IMR-90 (cell line): ENCODE measurements at places on chromosomes 5 and 9. TPM values are rescaled to one million over a fixed set of nuclear protein-coding genes. Genes with fewer than 3 reads are reported as not detected.

- peaks cover 2% of the 10 kb centered on the region; the same call in 1 of the 2 replicates for H3K36me3 ChIP-seq
- no peak for DNase-seq
- peaks cover 15% of the 10 kb centered on the region for H3K4me1 ChIP-seq
- peak overlapping the region; percentile 75 for H3K27ac ChIP-seq
- peak overlapping the region; percentile 73 for H3K4me3 ChIP-seq
Measured at GRCh38 chr9:36191290-36191645, 547 bp downstream of the CLTA start.

DNA sequence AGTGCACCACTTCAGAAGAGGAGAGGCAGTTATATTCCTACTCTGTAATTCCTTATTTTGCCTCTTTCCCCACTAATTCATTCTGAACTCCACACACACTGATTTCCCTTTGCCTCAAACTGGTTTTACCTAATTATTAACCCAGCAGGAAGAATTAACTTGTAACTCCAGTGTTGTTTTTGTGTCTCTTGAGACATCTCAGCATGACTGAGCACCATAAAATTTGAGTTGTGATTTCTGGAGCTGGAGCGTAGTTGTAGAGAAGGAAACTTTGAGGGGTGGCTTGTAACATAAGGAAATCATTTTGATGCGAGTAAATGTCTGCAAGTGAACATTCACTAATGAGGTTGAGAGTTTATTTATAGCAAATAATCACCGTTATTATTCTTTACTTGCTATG lies 265.2 kb downstream of the TMEM38B start:
- H3K4me1 ChIP-seq = no peaks in the 10 kb centered on the region
- no peak overlapping the region for H3K4me3 ChIP-seq
- H3K36me3 ChIP-seq = no peaks in the 10 kb centered on the region

GRCh38 chr5:44828719-44829118 lies 20.0 kb downstream of the MRPS30 start:
- H3K27me3 ChIP-seq = no peaks in the 10 kb centered on the region
- H3K27ac ChIP-seq = no peak overlapping the region
- no peak for DNase-seq
- H3K36me3 ChIP-seq = no peaks in the 10 kb centered on the region
- H3K4me1 ChIP-seq = no peaks in the 10 kb centered on the region

DNA sequence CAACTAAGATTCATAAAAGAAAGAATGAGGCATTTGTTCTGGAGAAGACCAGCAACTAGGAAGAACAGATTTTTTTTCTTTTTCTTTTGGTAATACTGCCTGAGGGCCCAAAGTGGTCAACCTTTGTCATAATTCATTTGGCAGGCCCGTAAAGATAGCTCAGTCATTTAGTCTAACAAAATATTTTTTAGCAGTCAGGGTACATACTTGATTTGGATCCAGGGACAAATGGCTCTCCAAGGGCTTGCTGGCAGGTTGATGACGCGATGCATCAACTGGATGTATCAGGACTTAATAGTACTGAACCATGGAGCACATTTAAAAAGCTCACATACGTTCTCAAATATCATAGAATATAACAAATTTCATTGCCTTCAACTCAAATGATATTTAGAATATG lies 203.4 kb upstream of the ZNF608 start:
- DNase-seq = no peak
- H3K27ac ChIP-seq = no peak overlapping the region
- H3K36me3 ChIP-seq = no peaks in the 10 kb centered on the region
- no peak overlapping the region for H3K4me3 ChIP-seq
- no peaks in the 10 kb centered on the region for H3K4me1 ChIP-seq
- H3K27me3 ChIP-seq = no peaks in the 10 kb centered on the region

DNA sequence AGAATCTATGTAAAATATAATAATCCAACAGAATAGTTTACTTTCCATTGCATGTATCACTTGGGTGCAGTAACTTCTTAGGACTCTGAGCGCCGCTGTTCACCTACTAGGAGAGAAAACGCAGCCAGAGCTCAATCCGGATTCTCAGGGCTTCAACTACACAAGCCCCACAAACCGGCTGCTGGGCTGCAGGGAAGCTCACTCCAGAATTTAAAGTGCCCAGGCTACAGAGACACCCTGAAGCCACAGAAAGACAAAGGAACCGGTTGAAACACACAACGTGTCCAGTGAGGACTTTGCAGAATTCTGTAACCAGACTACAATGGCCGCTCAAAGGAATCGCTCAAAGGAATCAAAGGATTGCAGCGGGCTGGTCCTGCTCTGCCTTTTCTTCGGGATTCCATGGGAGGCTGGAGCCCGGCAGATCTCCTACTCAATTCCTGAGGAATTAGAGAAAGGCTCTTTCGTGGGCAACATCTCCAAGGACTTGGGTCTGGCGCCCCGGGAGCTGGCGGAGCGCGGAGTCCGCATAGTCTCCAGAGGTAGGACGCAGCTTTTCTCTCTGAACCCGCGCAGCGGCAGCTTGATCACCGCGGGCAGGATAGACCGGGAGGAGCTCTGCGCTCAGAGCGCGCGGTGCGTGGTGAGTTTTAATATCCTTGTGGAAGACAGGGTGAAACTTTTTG lies at the start of gene PCDHGA10:
Gene PCDHGA10 (plus strand): TSS at position 134 of the 686 bp plus-strand sequence. CDS start 189 bp downstream, at position 323.
- peak within 1 kb of the TSS; percentile 65; the same call in 1 of the 2 replicates for H3K27ac ChIP-seq
- DNase-seq = peak; percentile 80
- no peaks in the 10 kb centered on the region for H3K4me1 ChIP-seq

GRCh38 chr5:168468836-168469235 lies 17.4 kb upstream of the RARS1 start:
- H3K4me3 ChIP-seq = no peak overlapping the region
- H3K4me1 ChIP-seq = peaks cover 19% of the 10 kb centered on the region
- H3K27ac ChIP-seq = peak overlapping the region; percentile 38; the same call in 1 of the 2 replicates
- no peaks in the 10 kb centered on the region for H3K27me3 ChIP-seq

GRCh38 chr9:105425816-105426433 lies 21.9 kb upstream of the FSD1L start:
- peak; percentile 47 for DNase-seq
- no peak overlapping the region for H3K4me3 ChIP-seq
- H3K36me3 ChIP-seq = no peaks in the 10 kb centered on the region

- H3K4me3 ChIP-seq = no peak overlapping the region
- peaks cover 3% of the 10 kb centered on the region; the same call in 1 of the 2 replicates for H3K27me3 ChIP-seq
- no peak overlapping the region for H3K27ac ChIP-seq
- H3K36me3 ChIP-seq = no peaks in the 10 kb centered on the region
- 0 out of 2 replicates have a peak, but pooled peaks cover 2% of the 10 kb centered on the region for H3K4me1 ChIP-seq
Measured at GRCh38 chr5:124819201-124819600, 72.8 kb upstream of the ZNF608 start.

DNA sequence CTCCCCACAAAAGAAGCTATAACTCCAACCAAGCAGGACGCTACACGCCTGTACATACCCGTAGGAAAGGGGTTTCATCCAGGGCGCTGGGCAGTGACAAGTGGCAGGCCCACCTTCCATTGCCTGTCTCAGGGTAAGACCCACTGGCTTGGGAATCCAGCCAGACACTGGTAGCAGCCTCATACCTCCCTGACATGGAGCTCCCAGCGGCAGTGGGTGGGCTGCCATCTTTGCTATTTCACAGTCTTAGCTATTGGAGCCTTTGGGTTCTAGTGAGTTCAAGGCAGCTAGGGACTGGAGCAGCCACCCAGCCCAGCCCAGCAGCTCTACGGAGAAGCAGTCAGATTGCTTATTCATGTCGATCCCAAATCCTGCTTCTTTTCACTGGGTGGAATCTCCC lies 3.4 kb upstream of the IFNA10 start:
- H3K4me3 ChIP-seq = no peak overlapping the region
- no peaks in the 10 kb centered on the region for H3K4me1 ChIP-seq
- DNase-seq = no peak
- no peaks in the 10 kb centered on the region for H3K27me3 ChIP-seq
- no peak overlapping the region for H3K27ac ChIP-seq

- DNase-seq = peak; percentile 76
- peaks cover 3% of the 10 kb centered on the region for H3K4me1 ChIP-seq
- no peaks in the 10 kb centered on the region for H3K27me3 ChIP-seq
- no peak overlapping the region for H3K4me3 ChIP-seq
- H3K36me3 ChIP-seq = no peaks in the 10 kb centered on the region
Measured at GRCh38 chr5:56328753-56329560, 95.8 kb upstream of the ANKRD55 start.

DNA sequence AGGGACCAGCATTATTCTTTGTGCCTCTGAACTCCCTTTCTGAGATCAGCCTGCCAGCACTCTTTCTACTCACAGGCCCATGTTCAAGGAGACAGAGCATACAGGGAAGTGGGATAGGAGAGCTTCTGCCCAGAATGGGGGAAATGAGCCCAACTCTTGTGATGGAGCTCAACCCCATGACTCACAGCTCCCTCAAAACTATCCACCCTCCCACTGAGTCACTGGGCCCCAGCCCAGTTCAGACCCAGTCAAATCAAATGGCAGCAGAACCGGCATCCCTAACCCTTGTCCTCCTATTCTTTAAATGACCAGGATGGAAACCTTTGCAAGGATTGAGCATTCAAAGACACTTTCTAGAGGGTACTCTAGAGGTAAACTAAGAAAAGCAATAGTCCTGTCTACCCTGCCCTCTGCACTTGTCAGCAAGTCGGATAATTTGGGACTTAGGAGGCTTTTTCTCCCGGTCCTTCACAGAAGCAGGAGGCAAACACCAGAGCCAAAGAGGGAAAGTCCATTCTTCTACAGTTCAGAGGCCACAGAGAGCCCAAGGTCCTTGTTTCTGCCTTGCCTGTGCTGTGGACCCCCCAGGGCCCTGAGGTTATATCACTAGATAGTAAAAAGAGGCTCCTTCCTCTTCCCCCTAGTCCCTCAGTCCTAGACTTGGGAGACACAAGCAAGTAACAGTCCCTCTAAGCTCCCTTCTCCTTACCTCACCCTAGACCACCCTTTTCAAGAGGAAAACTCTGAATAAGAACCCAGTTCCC lies 3.2 kb downstream of the ATOSB start:
- no peaks in the 10 kb centered on the region for H3K27me3 ChIP-seq
- peak overlapping the region; percentile 85 for H3K27ac ChIP-seq
- H3K4me1 ChIP-seq = peaks cover 23% of the 10 kb centered on the region
- peak; percentile 64 for DNase-seq

GRCh38 chr5:14628346-14628745 lies 36.2 kb upstream of the OTULIN start:
- DNase-seq = peak; percentile 64
- H3K27ac ChIP-seq = no peak overlapping the region
- H3K4me1 ChIP-seq = no peaks in the 10 kb centered on the region
- H3K4me3 ChIP-seq = no peak overlapping the region
- H3K36me3 ChIP-seq = no peaks in the 10 kb centered on the region
- H3K27me3 ChIP-seq = peaks cover 4% of the 10 kb centered on the region

DNA sequence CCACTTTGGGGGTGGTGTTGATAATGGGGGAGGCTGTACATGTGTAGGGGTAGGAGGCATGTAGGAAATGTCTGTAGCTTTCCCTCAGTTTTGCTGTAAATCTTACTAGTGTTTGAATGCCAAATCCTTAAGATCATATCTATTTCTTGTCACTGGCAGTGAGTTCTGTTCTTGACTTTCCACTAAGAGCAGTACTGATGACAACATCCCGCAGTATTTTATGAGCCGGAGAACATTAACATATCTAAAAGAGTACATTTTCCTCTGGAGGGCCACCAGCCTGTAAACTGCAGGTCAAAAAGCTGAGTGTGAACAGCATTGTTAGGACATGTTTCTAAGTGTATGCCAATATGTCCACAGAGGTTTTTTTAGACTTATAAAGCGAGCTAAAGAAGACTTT lies 2.5 kb upstream of the HSPB3 start:
- peaks cover 15% of the 10 kb centered on the region for H3K4me1 ChIP-seq
- H3K36me3 ChIP-seq = no peaks in the 10 kb centered on the region
- no peak for DNase-seq
- peaks cover 4% of the 10 kb centered on the region; the same call in 1 of the 2 replicates for H3K27me3 ChIP-seq

GRCh38 chr9:21576331-21577189 lies 94.4 kb upstream of the IFNE start:
- H3K36me3 ChIP-seq = no peaks in the 10 kb centered on the region
- peak overlapping the region; percentile 36; the same call in 1 of the 2 replicates for H3K4me3 ChIP-seq
- H3K4me1 ChIP-seq = peaks cover 7% of the 10 kb centered on the region

DNA sequence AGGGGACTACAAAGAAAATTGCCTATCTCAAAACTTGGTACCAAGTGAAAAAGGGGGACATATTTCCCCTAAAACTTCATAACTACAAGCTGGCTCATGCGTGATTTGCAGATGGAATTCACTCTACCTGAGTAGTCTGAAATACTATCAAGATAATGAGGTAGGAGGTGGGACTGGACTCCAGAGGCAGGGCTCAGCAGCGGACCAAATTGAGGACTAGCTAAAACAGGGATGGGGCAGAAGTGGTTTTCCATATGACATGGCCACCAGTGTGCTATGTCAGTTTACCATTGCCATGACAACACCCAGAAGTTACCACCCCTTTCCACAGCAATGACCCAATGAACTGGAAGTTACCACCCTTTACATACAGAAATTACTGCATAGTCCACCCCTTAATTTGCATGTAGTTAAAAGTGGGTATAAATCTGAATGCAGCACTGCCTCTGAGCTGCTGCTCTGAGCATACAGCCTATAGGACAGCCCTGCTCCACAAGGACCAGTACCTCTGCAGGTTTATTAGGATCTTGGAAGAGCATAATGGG lies 30.4 kb upstream of the TESK1 start:
- H3K4me3 ChIP-seq = no peak overlapping the region
- H3K27ac ChIP-seq = no peak overlapping the region
- H3K4me1 ChIP-seq = no peaks in the 10 kb centered on the region
- no peaks in the 10 kb centered on the region for H3K36me3 ChIP-seq
- peaks cover 8% of the 10 kb centered on the region for H3K27me3 ChIP-seq

GRCh38 chr9:125932746-125933455 lies 185.7 kb downstream of the PBX3 start:
- H3K36me3 ChIP-seq = peaks cover 5% of the 10 kb centered on the region; the same call in 1 of the 2 replicates
- no peak overlapping the region for H3K27ac ChIP-seq
- H3K27me3 ChIP-seq = no peaks in the 10 kb centered on the region
- DNase-seq = no peak

- H3K4me3 ChIP-seq = no peak overlapping the region
- H3K27ac ChIP-seq = no peak overlapping the region
- DNase-seq = no peak
- H3K27me3 ChIP-seq = no peaks in the 10 kb centered on the region
Measured at GRCh38 chr5:149609640-149610219, 28.4 kb downstream of the ARHGEF37 start.

The HAND1 gene
- polyA plus RNA-seq = not detected in 2 replicates

The C1QTNF3 gene
- 0.76 and 1.0 TPM in 2 replicates for polyA plus RNA-seq

The CDK9 gene
- 49.9 and 52.1 TPM in 2 replicates for polyA plus RNA-seq

The MEIKIN gene
- not detected in 2 replicates for polyA plus RNA-seq

The CTNND2 gene
- polyA plus RNA-seq = not detected in 2 replicates

The FNIP1 gene
- polyA plus RNA-seq = 4.8 and 5.6 TPM in 2 replicates

The ECM2 gene
- polyA plus RNA-seq = 0.26 TPM in 2 replicates

The TLX3 gene
- not detected in 2 replicates for polyA plus RNA-seq

The FAM81B gene
- not detected in 2 replicates for polyA plus RNA-seq
